ENCODE measurements at places on chromosomes 5 and 9.

- no peak for DNase-seq
Observed at GRCh38 chr5:24188216-24188925, 456.4 kb downstream of the CDH10 start.

- no peak for DNase-seq
Observed at GRCh38 chr5:9838916-9839315, 208.8 kb upstream of the TAS2R1 start.

DNA sequence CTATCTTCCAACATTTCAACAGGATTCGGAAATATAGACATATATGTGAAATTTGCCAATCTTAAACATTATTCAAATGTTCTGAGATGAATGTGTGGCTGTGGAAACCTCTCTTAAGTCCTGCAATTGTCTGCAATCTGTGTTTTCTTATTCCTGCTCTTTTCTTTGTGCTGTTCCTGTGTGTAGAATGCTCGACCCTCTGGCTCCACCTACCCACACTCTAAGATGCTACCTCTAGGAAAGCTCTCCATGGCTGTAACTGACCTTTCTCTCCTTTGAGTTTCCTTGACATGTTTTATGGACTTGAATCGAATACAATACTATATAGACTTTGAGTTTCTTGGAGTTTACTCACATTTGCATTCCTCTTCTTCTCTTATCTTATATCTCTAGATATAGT is 120.6 kb upstream of the ASTN2 start:
- no peak for DNase-seq

- peak; percentile 62 for DNase-seq
Observed at GRCh38 chr9:91253488-91253887, 108.2 kb downstream of the AUH start.

GRCh38 chr5:33322632-33323031 is 118.1 kb upstream of the TARS1 start:
- DNase-seq, result no peak

DNA sequence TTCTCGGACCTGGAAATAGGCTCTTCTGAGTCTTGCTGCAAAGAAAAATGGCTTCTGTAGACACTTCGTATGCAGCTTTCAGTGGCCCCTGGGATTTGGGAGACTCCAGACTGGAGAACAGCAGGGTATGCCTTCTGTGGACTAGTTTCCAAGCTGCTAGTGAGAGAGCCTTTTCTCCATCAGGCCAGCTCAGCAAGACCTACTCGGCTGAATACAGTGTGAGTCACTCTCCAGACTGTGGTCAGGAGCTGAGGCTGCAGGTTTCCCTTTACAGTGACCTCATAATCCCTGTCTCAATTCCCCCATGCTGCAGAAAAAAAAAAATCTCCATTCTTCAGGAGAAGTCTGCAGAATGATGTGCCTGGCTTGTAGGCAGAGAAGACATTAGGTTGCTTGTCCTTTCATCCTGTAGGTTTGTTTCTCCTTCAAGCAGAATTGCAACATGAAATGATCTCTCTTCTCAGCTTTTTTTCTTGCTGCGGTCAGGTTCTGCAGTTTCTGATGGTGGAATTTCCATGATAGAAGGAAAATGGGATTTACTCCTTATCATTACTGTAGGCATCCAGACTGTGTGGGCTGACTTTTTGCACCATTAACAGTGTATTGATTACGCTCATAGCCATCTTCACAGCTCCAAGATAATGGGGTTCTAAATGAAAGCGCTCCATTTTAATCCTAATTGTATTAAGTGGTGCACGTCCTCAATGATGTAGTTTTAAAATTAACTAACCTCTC is 78.3 kb upstream of the TNFSF8 start:
- DNase-seq, result peak; percentile 95

DNA sequence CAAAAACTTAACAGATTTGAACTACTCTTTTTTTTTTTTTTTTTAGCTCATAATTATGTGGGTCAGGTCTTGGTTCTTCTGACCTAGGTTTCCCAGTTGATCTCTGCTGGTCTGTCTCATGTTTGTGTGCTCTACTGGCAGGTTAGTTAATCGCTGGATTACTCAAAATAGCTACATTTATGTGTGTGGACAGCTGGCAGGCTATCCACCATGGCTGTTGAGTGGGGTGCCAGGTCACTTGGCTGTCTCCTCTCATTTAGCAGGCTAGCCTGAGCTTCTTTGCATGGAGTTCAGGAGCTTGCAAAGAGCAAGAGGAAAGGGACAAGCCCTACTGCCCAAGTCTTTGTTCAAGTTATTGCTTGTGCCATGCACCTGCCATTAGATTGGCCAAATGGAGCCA is 9.3 kb downstream of the ADCY2 start:
- DNase-seq, result no peak

DNA sequence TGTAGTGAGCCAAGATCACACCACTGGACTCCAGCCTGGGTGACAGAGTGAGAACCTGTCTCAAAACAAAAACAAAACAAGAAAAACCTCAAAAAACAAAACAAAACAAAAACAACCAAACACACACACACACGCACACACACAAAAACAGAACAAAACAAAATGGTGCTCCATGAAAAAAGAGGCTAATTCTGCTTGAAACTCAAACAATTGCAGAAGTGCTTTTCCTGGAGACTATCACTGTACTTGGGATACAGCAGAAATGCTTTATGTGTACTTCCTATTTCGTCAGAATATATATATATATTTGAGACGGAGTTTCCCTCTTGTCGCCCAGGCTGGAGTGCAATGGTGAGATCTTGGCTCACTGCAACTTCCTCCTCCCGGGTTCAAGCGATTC is 49.9 kb upstream of the HSPA9 start:
- DNase-seq, result no peak

DNA sequence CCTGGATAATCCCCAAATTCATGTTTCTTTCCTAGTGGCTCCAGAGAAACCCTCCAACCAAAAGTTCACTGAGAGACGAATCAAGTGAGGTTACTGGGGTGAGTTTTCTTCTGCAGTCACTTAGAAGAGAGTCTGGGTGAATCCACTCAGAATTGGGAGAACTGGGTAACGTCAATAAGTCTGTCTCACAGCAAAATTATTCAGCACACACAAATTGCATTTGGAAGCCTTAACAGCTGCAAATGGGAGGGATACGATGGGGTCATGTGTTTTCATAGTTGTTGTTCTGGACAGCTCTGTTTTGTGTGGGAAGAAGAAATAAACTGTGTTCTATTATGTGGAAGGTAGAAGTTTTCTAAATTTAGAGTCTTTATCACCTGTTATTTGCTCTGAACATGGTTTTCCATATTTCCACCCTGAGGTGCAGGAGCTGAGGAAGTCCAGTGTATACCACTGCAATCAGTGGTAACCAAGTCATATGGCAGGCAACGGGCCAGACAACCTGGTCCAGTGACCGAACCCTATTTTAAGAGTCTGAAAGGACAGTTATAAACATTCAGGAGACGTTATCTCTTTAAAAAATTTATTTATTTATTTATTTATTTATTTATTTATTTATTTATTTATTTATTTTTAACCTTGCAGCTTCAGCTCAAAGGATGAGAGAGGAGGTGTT is 21.9 kb downstream of the MARCHF3 start:
- no peak for DNase-seq

- DNase-seq, result no peak
Observed at GRCh38 chr5:72586788-72587530, 79.7 kb upstream of the ZNF366 start.

Measured in ELR (cell line).